ENCODE measurements at places on chromosomes 12 and 14.

GRCh38 chr14:39382463-39382862, 49.8 kb downstream of the FBXO33 start:
- no peak for DNase-seq

DNA sequence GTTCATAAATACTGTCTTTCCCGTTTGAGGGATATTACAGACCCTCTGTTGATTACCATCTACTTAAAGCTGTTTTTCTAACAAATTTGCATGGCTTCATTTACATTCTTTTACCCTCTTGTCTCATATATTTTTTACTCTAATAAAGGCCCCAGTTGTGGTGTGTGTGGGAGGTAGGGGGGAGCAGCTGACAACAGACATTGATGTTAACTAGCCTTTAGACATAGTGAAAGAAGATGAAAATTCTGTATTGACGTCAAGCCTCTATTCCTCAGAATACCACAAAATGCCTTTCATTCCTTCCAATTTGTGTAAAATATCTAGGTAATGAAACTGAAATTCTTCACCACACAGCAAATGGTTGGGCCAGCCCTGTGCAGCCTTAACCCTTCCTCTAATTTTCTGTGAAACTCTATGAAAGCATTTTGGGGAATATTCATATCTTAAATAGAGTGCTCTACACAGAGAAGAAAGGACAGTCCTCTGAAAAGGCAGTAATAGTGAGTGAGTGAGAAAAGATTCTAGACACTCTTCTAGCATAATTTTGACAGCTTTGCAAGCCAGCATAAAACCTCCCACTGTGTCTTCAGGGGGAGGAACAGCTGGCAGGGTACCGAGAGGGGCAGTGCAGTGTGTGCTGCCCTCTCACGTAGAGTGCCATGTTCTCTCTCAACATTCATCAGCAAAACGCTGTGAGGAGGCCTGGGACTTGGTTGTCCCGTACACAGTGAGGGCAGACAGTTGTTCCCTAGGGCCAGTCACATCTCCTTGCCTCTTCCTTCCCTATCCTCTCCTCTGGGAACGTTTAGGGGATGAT, 20.1 kb upstream of the CERS5 start:
- no peak for DNase-seq

GRCh38 chr14:92928258-92928629, 5.3 kb downstream of the CHGA start:
- DNase-seq, result peak; percentile 82

DNA sequence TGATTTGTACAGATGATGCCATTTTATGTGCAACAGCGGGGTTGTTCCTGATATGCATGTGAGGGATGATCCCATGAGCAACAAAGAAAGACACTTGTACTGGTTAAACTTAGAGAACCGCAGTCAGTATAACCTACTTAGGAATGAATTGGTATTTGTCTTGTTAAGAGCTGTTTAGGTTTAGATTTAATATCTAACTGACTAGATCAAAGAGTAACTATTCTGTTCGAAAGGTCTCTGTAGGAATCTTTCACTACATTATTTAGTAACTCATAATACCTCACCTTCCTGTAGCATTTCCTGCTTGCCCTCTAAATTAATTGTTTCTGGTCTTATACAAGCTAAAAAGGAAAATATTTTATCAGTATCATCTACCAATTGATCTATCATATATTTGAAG, 350.4 kb downstream of the TRHDE start:
- DNase-seq, result no peak

DNA sequence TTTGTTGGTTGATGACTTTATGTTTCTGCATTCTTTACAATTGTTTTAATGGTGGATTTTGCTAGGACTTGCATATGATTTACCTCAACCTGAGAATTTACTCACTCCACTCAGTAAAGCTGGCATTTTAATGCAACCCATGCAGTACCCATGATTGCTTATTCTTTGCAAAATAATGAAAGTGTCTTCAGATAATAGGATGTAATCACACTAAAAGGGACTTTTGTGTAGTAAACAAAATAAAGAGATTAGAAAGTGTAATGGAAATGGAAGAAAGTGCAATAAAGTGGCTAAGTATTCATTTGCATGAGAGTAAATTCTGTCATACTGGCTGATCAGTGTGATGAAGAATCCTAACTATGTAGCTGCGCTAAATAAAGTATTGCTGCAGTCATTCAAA, 87.6 kb upstream of the NOVA1 start:
- DNase-seq, result no peak

DNA sequence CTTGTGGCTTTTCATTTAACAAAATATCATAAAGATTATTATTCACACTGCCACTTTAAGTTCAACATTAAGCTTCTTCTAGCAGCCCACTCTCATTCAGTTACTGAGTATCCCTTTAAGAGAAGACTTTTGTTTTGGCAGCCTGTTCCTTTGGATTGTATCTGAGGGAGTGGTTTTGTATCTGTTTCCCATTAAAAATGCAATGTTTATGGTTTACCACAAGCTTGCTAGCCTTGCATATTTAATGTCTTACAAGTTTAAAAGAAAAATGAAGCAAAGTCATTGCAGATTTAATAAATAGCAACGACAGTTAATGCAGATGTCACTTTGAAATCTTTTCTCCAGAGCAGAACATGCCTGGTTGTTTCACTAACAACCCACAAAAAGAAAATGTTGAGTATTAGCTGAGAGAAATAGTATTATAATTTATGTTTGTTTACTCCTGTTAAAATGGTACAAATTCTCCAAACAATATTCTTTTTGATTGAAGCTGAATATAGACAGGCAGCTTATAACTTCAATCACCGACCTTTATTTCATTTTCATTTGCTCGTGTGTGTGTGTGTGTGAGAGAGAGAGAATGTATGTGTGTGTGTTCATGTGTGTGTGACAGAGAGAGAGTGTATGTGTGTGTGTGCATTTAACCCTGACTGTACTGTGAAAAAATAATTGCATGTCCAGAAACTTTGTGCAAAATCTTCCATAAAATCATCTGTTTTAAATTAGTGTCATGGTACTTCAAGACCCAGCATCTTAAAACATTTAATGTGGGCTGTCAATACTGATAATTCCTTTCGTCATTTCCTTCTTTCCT, 1.8 kb downstream of the DCN start:
- DNase-seq, result no peak

- no peak for DNase-seq
Measured at GRCh38 chr12:81644503-81644902, 114.6 kb downstream of the PPFIA2 start.

- DNase-seq, result no peak
Measured at GRCh38 chr14:22122829-22123560, 449.4 kb upstream of the OR4E1 start.

DNA sequence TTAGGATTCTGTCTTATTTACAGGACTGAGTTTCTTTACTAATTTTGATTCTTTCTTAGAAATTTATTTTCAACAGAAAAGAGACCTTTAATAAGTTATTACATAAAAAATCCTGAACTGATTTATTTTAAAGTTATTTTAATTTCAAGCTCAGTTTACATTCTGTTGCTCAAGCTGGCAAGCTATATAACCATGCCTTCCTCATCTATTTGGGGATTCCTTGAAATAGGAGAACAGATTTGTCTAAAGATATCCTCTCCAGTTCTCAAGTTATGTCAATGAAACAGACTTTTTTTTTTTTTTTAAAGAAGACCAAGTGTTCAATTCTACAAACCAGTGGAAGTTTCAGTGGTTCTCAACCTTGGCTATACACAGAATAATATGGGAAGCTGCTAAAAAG, 103.3 kb upstream of the TRHDE start:
- DNase-seq, result no peak

DNA sequence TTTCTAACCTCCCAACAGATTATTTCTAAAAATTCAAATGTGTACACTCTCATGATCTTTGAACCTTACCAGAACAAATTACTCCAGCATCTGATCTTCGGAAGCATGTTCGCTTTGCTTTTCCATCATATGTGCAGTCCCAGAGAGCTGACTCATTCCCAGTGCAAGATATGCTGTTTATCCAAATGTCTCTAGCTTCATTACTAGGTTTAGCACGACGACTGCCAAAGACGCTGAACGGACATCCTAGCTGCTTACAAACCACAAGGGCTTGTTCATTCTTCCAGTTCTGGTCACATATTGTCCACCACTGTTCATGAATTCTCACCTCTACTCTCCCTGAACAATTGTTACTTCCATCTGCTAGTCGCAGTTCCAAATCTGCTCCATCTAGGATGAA, 40.5 kb downstream of the CD163L1 start:
- no peak for DNase-seq

- DNase-seq, result no peak
Measured at GRCh38 chr12:124097701-124098100, 124.7 kb downstream of the ZNF664 start.

DNA sequence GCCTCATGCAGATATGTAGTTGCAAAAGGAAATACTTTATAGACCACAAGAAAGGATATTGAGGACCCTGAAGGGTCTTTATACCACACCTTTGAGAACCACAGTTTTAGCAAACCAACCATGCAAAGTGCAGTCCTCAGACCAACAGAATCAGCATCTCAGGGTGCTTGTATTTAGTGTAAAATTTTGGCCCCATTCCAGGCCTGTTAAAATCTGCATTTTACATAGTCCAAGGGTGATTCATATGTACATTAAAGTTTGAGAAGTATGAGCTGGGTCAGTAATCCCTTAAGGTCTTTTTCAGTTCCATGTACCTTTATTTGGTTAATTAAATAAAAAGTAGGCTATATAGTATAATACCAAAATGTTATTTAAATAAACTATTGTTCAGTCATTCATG, 91.2 kb downstream of the WNK1 start:
- DNase-seq, result no peak

DNA sequence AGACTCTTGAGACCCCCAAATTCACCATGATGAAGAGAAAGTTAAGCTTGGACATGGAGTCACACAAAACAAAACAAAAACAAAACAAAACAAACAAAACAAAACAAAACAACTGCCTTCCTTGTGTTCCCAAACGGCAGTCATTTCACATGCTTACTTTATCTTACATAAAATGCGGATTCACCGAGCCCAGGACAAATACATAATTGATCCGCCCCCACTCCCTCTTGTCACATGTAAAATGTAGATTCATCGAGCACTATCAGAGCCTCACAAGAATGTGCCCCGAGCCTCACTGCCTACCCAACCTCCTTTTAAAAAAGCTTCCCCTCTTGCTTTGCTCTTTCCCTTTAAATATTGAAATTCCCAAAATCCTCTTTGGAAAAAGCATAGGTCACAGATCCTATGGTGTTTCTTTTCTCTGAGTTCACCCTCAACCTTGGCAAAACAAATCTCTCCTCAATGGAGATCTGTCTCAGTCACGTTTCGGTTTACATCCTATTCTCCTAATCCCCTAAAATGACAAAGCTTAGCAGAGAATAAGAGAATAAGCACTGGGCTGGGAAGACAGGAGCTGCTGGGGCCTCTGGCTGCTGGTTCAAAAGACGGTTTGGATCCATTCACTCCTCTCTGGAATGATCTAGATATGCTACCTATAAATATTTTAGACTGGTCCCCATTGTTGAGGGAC, 83.7 kb downstream of the NINJ2 start:
- DNase-seq, result no peak

DNA sequence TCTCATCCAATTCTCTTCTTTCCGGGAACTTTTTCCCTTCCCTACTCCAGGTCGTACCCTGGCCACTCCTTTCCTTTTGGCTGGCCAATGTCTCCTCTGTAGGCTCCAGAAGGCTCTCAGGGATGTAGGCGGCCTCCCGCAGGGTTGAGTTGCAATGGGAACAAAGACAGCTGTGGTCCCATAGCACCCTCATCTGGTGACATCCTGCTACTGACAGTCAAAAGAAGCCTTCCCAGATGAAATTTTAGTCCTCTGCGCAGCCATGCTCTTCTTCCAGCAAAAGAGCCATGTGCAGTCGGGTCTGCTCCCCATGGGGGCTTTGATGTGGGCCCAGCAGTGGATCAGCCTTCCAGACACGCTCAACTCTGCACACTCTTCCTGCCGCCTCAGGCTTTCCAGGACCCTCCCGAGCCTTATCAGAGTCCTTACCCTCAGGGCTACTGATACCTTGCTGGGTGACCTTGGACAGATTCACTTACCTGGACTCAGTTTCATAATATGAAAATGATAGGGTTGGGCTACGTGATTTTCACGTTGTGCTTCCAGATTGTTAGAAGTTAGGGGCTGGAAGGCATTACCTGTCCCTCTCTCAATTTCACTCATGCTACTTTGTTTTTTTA, 5.5 kb upstream of the CELA1 start:
- peak; percentile 94 for DNase-seq

DNA sequence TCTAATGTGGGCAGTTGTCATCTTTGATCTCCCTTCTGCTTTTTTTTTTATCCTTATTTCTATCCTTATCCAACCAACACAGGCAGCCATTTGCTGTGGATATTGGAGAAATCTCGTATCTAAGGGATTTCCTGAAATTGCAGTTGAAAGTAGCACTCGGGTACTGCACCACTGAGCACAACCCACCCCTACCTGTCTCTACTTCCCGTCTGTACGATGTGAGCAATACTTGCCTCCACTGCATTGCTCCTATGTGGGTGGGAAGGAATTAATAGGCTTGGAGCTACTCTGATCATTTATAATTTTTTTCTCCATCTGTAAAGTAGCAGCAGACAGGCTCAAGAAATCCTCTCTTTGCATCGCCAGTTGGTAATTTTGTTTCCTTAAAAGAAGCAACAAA, 300.4 kb downstream of the SNAPC1 start:
- no peak for DNase-seq

- no peak for DNase-seq
Measured at GRCh38 chr12:2958432-2959191, 585 bp upstream of the TEAD4 start.

DNA sequence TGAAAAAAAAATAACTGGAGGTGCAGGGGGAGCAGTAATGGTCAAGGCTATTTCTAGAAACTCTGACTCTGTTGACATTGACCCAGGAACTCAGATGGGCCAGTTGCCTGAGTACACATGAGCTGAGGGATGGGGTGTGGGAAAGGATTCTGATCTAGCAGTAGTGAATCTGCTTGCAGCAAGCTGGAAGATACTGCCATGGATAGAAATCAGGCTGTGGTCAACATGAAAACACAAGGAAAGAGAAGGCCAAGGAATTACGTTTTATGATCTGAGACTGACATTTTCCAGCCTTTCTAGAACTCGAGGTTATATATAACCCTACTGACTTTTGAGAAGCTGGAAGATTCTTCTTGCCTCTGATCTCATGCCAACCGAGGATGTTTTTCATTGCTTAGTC, 90.0 kb downstream of the ANO6 start:
- no peak for DNase-seq

DNA sequence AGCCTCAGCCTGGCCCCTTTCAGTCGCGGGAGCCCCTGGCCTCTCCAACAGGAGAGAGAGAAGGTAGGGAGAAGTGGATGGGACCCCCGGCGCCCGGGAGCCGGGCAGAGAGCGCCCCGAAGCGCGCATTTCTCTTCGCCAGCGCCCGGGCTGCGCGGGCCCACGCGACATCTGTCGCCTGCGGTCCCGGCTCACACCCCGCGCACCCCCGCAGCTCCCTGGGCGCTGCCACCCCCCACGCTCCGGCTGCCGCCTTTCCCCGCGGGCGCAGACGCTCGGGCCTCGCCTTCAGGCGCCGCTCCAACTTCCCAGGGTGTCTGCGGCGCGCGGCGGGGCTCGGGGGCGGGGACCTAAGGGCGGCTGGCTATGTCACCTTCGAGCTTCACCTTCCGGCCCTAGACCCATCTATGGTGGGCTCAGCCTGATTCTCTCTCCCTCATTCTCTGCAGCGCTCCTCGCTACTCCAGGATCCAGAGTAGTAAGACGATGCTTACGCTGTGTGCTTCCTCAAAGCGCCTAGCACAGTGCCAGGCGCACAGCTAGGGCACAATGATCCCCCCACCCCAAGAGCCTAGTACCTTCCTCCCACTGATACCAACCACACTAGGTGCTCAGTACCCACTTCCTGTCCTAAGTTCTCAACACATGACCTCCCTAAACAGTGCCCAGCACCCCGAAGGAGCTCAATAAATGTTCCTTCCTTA, 1.6 kb downstream of the HRK start:
- peak; percentile 40 for DNase-seq

All from posterior cingulate gyrus (tissue), 11 donors.